ENCODE measurements at places on chromosomes 16 and 17.

DNA sequence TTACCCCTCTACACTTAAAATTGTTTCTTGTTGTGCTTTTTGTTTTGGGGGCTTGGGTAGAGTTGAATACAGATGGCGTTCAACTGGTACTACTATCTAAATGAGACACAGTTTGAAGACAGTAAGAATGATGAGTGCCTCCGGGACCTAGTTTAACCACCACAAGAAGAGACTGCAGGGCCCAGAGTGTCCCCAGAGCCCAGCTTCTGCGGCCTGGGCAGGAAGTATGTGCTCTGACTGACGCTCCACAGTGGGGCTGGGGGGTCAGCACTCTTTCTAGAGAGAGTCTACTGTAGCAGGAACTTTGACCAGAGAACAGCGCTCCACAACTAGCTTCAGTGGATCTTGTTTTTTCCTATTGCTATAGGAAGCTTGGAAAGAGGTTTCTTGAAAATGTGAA lies 174.0 kb downstream of the VPS53 start:
- DNase-seq = no peak

GRCh38 chr16:1245452-1246020 lies 5.0 kb downstream of the TPSAB1 start:
- no peak for DNase-seq

DNA sequence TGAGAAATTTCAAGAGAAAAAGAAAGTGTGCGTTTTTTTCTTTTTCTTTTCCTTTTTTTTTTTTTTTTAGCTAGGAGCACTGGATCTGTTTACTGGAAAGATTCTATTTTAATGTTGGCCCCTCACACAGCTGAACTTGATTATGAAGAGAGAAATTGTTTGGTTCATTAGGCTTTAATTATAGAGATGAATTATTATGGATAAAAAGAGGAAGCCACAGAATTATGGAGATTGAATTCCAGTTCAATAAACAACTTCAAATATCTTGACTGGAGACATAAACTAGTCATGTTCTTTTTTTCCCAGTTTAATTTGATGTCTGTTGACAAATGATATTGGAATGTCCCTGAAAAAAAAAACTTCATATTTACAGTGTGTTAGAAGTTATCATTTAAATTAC lies 152.0 kb upstream of the HS3ST3A1 start:
- no peak for DNase-seq

- no peak for DNase-seq
These were observed 29.0 kb downstream of the ZC3H18 start for GRCh38 chr16:88599092-88599733.

DNA sequence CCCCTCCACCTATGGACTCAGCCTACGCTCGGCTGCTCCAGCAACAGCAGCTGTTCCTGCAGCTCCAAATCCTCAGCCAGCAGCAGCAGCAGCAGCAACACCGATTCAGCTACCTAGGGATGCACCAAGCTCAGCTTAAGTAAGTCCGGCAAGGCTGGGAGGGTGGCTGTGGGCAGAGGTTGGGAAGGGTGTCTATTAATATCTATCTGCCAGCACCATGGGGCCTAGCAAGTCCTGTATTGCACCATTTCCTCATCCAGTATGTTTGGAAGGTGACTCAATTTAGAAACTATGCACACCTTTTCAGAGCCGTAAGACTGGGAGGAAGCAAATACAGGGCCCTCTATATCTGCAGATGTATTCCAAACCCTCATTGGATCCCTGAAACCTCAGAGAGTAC lies 45.0 kb upstream of the ARHGAP44 start:
- no peak for DNase-seq

DNA sequence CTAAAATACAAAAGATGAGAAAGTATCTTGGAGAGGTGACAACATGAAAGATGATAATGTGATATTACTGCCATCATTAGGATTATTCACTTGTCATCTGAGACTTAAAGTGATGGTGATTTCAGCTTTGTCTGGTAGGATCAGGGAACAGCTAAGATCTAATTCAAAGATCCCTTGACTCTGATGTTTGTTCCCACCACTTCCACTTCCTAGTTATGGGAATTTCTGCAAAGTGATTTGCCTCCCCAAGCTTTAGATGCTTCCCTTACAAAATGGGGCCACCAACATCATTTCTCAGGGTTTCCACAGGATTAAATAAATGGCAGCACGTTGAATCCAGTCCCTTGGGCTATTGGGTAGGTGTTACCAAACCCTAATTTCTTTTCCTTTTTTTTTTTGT lies 550.8 kb upstream of the CDH5 start:
- DNase-seq = no peak

DNA sequence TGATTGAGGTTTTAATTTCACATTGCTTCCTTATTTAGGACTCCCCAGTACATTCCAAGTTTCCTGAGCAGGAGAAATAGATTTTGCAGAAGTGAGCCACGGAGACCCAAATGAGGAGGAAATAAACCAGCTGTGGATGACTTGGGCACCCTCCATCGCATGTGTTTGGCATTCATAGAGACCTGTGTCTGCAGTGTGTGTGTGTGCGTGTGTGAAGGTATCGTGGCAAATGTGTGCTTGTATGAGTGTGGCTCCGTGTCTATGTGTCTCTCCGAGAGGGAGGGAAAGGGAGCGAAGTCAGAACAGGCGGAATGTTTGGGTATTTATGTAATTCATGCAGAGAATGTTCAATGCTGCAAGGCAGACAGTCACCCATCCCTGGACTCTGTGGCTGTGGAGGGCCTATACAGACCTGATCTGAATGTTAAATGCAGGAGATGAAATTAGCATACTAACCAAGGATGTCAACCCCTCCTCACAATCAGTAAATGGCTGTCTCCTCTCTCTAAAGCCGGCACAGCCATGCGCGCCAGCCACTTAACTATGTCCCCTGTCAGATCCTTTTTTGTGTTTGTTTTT lies 186.0 kb upstream of the ZFHX3 start:
- no peak for DNase-seq

DNA sequence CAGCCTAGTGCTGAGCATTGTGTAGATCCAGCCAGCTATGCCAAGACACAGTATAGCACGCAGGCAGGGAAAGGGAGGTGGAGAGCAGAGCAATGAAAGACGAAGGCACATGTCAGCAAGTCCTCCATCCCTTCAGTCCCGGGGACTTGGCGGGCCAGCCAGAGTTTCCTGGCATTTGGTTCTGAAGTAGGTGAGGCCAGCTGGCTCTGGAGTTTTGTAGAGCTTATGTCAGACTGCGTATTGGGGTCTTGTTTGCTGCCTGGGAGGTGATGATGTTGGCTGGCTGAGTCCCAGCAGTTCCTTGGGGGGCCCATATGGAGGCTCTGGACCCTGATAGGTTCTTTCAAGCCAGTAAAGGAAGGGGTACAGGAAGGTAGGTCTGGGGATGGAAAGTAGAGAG lies 55.7 kb upstream of the AKTIP start:
- DNase-seq = no peak

DNA sequence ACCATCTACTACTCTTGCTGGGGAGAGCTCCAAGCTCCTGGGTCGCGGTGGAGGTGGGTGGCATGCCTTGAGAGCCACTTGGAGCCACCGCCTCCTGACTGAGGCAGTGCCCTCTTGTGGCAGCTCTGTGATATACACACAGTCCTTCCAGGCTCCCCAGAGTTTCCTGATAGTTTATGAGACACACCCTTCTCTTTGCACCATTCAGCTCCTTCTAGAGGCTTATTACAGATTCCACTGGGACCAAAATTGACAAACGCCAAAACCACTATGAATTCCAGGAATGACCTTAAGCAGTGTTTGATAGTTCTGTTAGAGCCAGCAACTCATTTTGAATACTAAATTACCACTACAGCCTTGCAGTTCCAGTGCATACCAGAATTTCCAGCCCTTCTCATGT lies 170.1 kb upstream of the CDH13 start:
- DNase-seq = peak; percentile 75

DNA sequence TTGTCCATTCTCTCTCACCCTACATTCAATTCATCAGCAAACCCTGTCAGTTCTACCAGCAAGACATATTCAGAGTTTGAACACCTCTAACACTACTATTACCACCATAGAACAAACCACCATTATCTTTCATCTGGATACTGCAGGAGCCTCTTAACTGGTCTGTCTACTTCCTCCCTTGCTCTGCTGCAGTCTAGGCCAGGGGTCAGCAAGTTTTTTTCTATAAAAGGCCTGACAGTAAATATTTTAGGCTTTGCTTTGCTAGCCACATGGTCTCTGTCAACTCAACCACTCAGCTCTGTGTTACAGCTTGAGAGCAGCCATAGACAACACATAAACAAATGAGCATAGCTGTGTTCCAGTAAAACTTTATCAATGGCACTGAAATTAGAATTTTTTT lies 13.8 kb downstream of the KCTD19 start:
- DNase-seq = no peak

- DNase-seq = no peak
These were observed 762 bp upstream of the BAIAP3 start for GRCh38 chr16:1332618-1333148.

DNA sequence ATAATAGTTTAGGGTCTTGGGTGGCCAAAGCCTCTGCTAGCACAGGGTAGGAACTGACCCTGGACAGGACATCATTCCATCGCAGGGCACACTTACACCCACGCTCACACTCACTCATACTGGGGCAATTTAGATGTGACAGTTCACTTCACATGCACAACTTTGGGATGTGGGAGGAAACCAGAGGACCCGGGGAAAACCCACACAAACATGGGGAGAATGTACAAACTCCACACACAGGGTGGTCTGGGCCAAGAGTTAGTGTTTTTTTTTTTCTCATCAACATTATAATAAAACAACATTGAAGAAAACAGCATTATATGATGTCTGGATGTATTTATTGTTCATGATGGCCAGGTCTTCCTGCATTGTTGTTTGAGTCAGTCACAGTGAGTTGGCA lies 93.6 kb downstream of the CDH13 start:
- DNase-seq = no peak

GRCh38 chr17:29240968-29241963 lies 5.4 kb upstream of the CRYBA1 start:
- DNase-seq = peak; percentile 6

DNA sequence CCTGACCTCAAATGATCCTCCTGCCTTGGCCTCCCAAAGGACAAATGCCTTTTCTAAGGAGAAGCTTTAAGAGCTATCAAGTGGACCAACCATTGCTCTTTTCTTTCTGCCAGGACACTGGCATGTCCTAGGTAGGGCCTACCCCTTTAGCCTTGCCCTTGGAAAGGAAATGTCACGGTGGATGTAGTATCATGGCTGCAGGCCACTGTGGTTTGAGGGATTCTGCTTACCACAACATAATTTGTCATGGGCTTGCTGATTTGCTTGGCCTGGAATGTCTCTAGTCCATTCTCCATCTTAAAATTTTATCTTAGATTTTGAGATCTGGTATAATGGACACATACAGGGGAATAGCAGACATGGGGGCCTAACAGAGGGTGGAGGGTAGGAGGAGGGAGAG lies 6.0 kb downstream of the KRT20 start:
- DNase-seq = no peak

- DNase-seq = no peak
These were observed 4.2 kb downstream of the MYH13 start for GRCh38 chr17:10368561-10368960.

DNA sequence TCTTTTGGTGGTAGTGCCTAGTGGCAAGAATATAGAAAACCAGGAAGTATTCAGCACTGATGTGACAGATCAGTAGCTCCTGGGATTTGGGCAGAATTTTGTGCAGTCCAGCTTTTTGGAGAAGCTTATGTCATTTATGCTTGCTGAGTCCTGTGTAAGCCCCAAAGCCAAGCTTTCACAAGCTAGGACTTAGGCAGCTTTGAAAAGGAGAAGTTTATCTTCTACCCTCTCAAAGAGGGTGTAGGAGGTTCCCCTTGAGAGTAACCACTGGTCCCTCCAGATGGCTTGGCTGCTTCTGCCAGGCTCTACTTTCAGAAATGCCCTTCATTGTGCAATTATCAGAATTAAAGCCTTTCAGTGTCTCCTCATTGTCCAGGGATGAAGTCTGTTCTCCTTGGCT lies 78.8 kb downstream of the CES1 start:
- no peak for DNase-seq

DNA sequence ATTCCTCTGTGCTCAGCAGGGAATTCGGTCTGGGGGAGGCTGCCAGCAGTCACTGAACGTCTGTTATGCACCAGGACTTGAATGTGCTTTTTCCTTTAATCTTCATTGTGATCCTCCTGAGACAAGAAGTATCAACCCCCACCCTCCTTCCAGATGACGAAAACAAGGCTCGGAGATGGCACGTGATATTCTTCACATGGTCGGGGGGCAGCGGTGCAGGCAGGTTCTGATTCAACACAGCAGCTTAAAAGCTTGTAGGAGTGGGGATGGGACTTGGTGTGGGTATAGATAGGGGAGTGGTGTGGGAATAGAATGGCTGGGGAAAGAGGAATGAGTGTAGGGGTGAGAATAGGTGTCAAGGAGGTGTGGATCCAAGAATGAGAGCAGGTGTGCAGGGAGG lies 6.4 kb downstream of the NECAB2 start:
- DNase-seq = no peak

DNA sequence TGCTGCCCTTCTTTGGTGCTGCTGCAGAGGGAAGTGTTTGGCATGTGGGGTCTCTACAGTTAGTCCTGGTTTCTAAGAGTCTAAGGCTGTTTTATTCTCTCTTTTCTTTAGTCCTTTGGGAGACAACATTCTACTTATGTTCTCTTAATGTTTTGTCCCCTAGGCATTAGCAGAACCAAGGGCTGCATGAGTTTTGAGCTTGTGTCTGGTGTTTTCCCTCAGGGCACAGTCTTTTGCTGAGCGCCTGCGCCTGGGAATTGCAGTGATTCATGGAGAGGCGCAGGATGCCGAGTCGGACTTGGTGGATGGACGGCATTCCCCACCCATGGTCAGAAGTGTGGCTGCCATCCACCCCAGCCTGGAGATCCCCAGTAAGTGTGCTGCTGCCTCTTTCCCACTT lies 41.1 kb upstream of the SLC5A10 start:
- no peak for DNase-seq

GRCh38 chr16:53827741-53828140 lies 123.8 kb downstream of the FTO start:
- DNase-seq = no peak

GRCh38 chr17:29368926-29369325 lies 21.2 kb upstream of the TAOK1 start:
- peak; percentile 21 for DNase-seq

GRCh38 chr16:1379304-1380076 lies 27.8 kb downstream of the GNPTG start:
- DNase-seq = peak; percentile 84
